ENCODE measurements at places on chromosomes 7 and 10.

- DNase-seq, result no peak
Measured at GRCh38 chr7:120725376-120726039, 132.4 kb downstream of the TSPAN12 start.

GRCh38 chr10:73810358-73810734 is 1.1 kb downstream of the NDST2 start:
- DNase-seq, result no peak

- no peak for DNase-seq
Measured at GRCh38 chr10:115921795-115922194, 351.2 kb downstream of the GFRA1 start.

DNA sequence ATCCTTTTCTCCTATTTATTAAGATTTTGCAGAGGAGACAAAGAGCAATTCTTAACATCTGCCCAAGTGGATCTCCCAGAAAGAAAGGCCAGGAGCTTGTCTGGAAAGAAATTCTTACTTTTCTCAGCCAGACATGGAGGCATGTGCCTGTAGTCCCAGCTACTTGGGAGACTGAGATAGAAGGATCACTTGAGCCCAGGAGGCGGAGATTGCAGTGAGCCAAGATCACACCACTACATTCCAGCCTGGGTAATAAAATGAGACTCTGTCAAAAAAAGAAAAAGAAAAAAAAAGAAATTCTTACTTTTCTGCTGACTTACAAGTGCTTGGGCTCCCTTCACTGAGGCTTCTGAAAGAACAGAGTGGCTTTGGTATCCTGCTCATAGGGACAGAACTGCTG is 2.4 kb upstream of the CYP3A43 start:
- no peak for DNase-seq

DNA sequence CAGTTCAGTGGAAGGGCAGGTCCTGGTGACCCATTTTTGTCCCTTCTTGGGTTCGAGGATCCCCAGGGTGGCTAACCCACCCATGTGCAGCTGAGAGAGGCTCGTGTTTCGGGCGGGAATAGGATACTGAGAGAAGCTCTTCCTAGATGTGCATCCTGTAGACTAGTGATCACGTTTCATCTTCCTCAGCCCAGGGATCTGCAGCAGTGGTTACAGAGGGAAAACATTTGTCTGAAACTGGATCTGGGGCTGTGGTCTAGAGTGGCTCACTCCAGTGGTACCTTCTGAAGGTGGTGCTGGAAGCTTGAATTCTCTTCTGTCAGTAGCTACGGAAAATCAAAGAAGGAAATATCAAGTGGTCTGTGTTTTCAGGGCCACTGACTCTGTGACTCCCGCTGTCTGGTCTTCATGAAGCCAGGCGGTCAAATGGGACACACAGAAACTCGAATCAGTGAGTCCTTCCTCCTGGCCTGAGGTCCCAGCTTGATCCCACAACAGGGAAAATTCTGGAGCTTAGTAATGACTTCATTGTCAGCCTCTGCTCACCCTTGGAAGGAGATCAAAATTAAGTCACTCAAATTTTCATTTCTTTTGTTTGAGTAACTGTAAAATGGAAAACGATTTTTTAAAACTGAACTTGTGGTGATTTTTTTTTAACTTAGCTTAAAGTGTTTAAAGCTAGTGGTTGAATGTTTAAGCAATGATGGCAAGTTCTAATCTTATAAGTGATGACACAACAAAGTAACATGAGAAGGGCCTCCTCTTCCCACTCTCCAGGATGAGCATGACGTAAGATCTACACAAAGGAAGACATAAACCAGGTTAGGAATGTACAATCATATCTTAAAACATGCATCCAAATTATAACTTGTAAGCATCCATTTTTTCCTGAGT is 469.3 kb upstream of the KLF6 start:
- no peak for DNase-seq

DNA sequence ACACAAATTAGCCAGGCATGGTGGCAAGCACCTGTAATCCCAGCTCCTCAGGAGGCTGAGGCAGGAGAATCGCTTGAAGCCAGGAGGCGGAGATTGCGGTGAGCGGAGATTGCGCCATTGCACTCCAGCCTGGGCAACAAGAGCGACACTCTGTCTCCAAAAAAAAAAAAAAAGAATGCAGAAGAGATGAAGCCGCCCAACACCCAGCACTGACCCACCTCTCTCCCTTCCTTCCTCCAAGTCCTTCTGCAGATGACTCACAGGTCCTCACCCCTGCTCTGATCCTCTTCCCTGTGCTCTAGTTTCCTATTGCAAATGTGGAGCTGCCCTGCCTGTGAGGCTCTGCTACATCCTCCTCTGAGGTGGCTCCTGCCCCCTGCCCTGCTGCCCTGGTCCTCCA is 22.0 kb upstream of the OPALIN start:
- no peak for DNase-seq

- no peak for DNase-seq
Measured at GRCh38 chr10:119613741-119614140, 17.0 kb upstream of the TIAL1 start.
